ENCODE measurements at places on chromosomes 6 and 20. TPM values are rescaled to one million over a fixed set of nuclear protein-coding genes. Genes with fewer than 3 reads are reported as not detected.

The BLTP3A gene
- total RNA-seq = 15.1 TPM

The TMEM217 gene
- total RNA-seq = not detected

The RSPO3 gene
- total RNA-seq = 2.0 TPM

The HTR1E gene
- total RNA-seq = not detected

The LY6G6F gene
- total RNA-seq = not detected

The RMND1 gene
- total RNA-seq = 6.4 TPM

The DNAH8 gene
- not detected for total RNA-seq

The ZHX3 gene
- 31.5 TPM for total RNA-seq

The SNRPB2 gene
- 15.6 TPM for total RNA-seq

The DEK gene
- total RNA-seq = 189 TPM
